ENCODE measurements at places on chromosomes 4 and X.
A peak's percentile ranks its signal among the peaks of the same experiment; 100 is the strongest.

GRCh38 chrX:22855693-22856092, 144.1 kb upstream of the DDX53 start:
- no peak for DNase-seq

- no peak for DNase-seq
Measured at GRCh38 chr4:44100456-44100855, 348.2 kb downstream of the KCTD8 start.

GRCh38 chr4:40199999-40200874, 3.4 kb downstream of the RHOH start:
- DNase-seq: no peak

DNA sequence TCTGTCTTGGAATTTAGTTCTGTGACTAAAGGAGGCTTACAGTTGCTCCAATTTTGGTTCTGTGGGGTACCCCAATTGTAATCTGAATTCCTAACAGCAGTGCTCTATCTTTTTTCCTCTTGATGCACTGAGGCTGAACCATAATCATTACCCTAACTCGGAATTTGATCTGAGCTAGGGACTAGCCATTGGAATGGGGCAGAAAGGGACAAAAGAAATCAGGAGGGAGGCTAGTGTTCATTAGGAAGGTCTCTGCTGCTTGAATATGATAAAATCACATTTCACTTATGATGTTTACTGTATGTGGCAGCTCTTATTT, 2.7 kb downstream of the KLF3 start:
- DNase-seq: no peak

DNA sequence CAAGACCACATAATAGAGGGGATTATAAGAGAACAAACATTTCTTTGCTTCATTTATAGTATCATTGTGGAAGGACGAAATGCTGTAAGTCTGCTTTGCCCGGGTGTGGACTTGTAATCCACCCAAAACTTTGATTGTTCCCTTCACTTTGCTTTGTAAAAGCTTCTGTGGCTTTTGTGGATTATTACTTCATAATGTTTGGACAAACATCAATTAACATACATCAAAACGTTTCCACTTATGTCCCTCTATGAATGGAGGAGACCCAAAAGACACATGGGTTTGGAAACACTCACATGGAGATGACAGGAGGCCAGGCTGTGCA, 415.4 kb downstream of the SPRY1 start:
- DNase-seq: no peak

DNA sequence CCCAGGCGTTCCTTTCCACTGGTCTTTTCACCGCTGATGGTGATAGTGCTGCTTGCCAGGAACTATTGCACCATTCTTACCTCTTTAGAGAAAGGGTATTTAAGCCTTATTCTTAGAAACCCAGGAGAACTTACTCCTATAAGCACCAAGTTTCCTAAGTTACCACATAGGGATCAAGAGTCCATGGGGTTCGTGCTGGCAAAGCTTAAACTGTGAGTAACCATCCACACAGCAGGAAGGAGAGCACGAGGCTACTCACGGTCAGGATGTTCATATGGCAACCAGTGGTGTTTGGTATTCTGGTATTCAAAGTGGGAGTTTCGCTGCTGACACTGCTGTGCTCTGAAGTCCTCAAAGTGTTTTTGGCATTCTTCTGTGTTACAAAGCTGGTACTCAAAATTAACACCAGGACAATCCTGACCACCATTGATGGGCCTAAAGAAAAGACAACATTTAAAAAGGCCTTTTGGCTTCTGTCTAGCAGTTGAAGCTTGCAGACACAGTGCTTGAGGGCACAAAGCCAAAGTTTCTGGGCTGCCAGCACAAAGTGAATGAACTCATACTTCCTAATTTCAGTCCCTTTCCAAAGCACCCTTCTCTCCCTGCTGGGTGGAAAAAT, 256.9 kb downstream of the ADAMTS3 start:
- DNase-seq: no peak

GRCh38 chr4:4860600-4861389, 1.3 kb downstream of the MSX1 start:
- DNase-seq: peak; percentile 82

DNA sequence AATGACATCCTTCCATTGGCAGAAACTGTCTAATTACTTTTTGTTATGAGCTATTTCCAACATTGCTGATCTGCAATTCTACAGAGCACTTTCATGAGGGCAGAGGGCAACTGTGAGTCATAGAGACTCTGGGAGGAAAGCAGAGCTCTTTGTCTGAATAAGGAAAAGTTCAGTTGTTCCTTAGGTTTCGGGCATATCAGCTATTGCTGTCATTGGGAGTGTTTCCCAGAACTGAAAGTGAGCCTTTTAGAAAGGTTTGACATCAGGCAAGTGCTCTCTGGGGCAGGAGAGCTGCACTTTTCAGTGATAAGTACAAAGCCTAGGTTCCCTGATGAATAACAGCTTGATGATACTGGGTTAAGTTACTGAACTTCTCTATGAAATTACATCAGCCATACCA, 119.2 kb upstream of the EDNRA start:
- no peak for DNase-seq

DNA sequence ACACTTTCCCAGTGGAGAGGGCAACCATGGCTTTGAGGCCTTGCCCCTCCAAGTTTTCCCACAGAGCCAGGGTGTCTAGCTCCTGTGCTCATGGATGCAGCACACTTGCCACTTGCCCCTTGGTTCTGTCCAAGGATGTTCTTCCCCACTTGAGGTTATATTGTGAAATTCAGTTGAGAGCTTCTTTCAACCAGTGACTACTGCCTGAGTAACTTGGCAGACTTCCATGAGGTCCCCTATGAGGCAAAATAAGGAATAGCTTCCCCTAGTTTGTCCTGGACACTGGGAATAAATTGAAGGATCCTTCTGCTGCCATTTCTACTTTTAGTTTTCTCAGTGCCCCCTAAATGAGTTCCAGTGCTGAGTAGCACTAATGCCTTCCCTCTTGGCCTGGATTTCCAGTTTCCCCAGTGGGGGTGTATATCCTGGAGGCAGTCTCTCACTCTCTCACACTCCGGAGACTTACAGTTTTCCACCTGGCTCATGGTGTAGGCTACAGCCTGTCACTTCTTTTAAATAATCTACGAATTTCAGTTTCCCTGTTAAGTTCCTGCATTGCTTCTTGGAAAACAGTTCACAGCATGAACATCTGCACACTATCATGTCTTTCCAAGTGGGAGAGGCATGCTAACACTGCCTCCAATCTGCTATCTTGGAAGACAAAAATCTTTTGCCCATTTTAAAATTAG, 36.4 kb upstream of the ADH4 start:
- no peak for DNase-seq

- DNase-seq: peak; percentile 66
Measured at GRCh38 chr4:1249731-1250526, 999 bp upstream of the CTBP1 start.

GRCh38 chr4:82215800-82216199, 158.0 kb downstream of the HNRNPD start:
- no peak for DNase-seq

- DNase-seq: no peak
Measured at GRCh38 chrX:87526281-87526680, 8.7 kb downstream of the KLHL4 start.

DNA sequence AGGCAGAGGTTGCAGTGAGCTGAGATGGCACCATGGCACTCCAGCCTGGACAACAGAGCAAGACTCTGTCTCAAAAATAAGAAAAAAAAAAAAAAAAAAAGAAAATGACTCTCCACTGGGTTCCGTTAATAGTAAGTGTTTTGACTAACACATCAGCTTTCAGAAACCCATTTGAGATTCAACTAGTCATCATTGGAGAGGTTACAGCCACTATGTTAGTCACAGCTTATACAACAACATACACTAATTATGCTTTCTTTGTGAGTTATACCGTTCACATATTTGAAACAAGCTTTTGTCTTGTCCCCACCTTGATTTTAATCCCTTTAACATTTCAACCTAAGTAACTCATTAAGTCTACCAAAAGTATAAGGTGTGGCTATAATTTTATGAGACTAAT, 48.2 kb downstream of the HADH start:
- no peak for DNase-seq

GRCh38 chr4:2353222-2354107, 65.0 kb downstream of the ZFYVE28 start:
- no peak for DNase-seq

- DNase-seq: peak; percentile 75
Measured at GRCh38 chr4:8176547-8177399, 18.2 kb upstream of the ABLIM2 start.

- DNase-seq: peak; percentile 62
Measured at GRCh38 chrX:111519215-111519614, 7.8 kb downstream of the SERTM2 start.
